ENCODE measurements at places on chromosomes 4 and X.

GRCh38 chrX:8803326-8803725, 2.1 kb upstream of the FAM9A start:
- no peak for DNase-seq

DNA sequence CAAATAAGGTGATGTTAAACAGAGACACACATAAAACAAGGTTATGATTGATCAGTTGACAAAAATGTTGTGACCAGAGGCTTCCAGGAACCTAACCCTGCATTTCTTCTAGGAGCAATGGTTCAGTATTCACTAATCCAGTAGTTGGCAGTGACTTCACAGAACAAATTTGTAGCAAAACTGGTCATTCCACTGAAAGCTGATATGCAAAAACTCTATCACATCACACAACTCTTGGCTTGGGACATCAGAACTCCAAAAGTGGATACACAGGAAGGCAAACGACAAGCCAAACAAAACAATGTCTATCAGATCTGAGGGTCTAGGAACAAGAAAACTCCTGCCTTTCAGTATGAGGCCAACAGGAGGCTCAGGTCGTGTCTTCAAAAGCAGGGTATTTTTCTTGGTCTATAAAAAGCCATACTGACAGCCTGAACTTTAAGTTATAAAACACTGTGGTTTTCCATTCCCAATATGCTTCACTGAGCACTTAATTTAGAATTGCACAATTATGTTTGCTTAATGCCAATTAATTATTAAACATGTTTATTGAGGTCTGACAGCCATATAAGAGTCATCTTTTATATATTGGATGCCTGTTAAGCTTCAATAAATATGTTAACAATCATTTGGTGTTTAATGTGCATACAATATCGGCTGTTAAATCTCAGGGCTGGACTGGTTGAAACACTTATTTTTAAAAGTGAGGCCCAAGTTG, 45.6 kb downstream of the SOD3 start:
- no peak for DNase-seq

DNA sequence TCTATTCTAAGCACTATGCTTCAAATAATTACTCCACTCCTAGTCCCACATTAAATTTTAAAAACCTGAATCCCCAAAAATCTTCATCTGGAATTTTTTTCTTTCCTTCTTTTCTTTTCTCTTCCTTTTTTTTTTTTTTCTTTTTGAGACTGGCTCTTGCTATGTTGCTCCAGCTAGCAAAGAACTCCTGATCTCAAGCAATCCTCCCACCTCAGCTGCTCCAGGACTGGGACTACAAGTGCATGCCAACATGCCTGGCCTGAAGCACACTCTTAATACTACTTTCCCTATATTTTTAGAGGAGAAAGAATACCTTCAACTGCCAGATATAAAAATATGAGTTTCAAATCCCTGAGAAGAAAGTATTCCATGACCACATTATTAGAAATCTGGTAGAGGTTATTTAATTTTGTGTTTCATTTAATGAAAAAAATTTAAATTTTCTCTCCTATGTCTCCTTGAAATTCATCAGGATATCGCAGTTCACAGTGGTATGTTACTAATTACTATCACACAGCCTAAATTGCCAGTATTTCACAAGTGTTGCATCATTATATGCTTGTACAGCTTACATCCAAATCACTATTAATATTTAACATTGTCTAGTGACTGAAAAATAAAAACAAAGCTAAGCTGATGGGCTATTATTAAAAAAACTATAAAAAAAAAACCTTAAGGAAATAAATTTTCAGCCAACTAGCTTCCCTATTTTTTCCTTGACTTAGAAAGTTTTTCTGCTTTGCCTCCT, 227.8 kb downstream of the NAF1 start:
- DNase-seq, result no peak

DNA sequence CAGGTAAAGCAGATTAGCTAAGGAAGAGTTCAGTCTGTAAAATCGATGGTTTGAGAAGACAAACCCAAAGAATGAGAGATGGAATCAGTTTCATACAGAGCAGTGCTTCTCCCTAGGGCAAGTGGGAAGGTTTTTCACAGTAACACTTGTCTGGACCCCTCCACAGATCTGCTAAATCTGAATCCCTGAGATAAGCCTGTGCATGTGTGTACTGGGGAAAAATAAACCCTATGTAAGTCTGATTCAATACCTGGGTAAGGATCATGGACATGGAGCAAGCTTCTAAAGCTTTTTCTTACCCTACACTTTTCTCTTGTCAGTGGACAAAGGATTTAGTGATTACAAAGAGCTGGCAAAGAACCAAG, 13.6 kb downstream of the ELOVL6 start:
- no peak for DNase-seq

DNA sequence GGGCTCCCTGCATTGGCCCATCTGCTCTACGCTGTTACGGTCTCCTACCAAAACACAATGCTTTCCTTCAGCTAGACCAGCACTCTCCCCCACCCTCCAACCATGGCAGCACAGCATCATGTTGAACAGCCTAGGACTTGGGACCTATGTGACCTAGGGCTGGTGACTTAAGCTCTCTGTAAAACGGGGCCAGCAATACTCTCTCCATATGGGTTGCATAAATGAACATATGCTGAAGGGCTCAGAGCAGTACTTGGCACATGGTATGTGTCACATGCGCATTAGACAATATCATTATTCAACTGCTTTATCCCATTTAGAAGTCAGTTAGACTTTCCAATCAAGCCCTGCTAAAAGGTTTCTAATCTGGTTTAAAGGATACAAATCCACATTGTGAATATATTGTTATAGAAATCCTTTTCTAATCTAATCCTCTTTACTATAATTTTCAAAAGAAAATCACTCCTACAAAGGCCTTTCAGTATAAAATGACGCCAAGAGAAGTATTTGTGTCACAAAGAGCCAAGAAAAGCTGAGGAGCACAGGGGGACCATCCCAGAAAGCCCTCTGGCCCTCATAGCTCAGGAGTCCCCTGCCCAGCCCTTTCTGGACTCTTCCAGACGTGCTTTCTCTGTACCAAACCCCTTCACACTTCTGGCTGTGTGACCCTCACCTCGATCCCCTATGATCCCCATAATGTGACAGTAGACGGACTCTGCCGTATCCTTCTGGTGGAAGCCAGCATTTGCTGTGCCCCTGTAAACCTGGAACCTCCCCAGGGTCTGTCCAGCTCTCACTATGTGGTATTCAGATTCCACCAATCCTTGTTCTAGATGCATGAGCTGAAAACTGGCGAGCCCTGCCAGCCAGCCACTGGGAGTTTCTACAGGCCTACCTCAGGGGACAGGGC, 42.3 kb downstream of the NSG1 start:
- DNase-seq, result no peak

DNA sequence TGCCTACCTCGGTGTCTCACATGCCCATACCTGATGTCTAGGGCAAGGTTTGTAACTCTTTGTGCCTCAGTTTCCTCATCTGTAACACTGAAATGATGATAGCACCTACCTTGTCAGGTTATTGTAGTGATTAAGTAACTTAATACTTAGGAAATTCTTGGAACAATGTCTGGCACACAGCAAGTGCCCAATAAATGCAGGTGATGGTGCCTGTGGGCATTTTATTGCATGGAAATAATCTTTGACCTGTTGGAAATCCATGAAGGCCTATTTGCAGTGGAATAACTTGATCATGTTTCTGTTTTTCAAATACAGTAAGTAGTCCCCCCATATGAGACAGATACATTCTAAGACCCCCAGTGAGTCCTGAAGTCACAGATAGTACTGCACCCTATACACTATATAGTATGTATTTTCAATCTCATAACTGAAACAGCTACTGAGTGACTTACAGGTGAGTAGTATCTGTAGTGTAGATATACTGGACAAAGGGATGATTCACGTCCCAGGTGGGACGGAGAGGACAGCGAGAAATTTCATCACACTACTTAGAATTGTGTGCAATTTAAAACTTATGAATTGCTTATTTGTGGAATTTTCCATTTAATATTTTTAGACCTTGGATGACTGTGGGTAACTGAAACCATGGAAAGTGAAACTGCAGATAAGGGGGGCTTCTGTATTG, 42.1 kb downstream of the AFF1 start:
- no peak for DNase-seq

DNA sequence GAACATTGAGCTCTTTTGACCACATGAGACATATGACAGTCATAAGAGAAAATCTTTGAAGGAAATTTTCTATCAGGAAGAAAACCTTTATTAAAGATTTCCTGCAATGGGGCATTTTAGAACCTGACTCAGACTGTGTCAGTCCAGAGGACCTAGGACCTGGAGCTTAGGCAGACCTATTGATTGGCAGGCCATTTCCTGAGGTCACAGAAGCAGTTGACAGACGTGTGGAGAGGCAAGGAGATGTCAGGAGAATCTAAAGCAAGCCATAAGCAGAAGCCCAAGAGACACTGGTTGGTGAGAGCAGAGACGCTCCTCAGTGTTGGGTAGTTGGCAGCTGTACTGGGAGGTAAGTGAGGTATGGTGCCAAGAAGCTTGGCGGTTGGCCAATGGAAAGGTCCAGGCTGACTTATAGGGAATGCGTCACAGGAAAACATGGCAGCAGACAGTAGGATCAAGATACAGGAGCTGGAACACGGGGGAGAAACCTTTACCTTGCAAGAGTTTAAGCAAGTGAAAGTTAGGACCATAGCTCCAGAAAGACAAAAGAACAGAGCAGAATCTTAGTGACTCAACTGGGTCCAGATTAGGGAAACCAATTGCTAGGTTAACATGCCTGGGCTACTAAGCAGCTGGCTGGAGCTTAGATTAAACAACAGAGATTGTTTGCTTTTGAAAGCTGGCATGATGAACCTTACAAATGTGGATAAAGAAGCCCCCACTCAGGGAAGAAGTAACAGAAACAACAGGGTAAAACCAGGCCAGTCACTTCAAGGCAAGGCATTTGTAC, 18.6 kb downstream of the PALLD start:
- no peak for DNase-seq

GRCh38 chr4:158481811-158482210, 39.9 kb upstream of the RXFP1 start:
- DNase-seq, result no peak

GRCh38 chrX:46941341-46941740, 29.1 kb downstream of the JADE3 start:
- no peak for DNase-seq

- DNase-seq, result no peak
Measured at GRCh38 chr4:108094131-108094530, 74.6 kb downstream of the LEF1 start.

DNA sequence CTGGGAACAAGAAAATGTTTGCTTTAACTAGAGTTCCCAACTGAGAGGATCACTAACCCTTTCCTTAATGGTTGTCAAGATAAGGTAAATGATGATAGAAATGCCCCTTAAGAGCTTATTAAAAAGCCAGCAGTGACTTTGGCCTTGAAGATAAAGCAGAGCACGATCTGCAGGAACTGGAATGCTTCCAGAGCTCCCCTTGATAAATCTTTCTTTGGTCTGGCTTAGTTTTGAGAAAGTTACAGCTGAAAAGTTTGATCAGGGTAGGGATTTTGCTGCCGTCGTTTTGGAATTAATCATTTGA, 64.0 kb downstream of the PTTG2 start:
- no peak for DNase-seq

DNA sequence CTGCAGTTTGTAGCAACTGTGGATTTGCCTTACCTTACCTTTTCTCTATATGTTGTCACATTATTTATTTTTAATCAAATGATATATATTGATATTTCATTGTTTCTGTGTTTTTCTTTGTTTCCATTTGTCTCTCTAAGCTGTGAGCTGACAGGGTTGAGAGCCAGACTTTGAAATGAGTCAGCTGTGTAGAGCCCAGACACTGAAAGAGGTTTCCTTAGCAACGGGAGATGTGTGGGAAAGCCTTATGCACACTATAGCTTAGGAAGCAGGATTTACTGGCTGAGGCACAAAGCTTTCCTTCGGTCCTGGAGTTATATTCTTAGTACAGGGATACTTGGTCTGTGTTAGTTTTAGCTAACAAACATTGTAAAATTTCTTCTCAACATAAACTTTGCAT, 192.2 kb downstream of the FGF13 start:
- DNase-seq, result no peak

- no peak for DNase-seq
Measured at GRCh38 chr4:41426539-41426938, 111.4 kb upstream of the LIMCH1 start.

GRCh38 chr4:77151241-77151640, 5.8 kb upstream of the CCNG2 start:
- DNase-seq, result no peak

DNA sequence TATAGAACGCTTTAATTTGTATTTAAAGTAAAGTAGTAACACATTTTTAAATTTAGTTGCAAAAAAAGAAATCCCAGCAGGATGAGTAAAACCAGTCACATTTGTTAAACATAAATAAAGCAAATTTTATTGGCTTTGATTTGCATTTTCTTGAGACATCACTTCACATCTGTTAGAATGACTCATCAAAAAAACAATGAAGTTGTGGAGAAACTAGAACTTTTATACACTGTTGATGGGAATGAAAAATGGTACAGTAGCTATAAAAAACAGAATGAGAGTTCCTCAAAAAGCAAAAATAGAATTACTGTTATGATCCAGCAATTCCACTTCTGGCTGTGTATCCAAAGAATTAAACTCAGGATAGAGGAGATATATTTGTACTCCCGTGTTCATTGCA, 454.0 kb upstream of the KLHL4 start:
- DNase-seq, result no peak

DNA sequence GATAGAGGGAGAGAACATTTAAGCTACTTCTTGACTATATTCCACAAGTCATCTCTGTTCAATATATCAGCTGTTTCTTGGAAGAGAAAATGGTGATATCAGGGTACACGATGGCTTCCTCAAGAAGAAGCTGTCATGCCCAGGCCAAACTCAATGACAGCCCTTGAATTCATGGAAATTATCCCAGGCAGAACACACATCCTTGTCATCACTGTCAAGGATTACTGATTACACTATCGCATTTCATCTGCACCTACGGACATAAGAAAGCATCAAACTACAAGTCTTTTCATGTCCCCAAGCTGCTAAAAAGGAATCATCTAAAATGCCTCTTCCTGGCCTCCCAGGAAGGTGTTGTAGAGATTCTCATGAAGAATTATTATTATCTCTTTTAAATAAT, 165.2 kb upstream of the SLC7A11 start:
- no peak for DNase-seq

DNA sequence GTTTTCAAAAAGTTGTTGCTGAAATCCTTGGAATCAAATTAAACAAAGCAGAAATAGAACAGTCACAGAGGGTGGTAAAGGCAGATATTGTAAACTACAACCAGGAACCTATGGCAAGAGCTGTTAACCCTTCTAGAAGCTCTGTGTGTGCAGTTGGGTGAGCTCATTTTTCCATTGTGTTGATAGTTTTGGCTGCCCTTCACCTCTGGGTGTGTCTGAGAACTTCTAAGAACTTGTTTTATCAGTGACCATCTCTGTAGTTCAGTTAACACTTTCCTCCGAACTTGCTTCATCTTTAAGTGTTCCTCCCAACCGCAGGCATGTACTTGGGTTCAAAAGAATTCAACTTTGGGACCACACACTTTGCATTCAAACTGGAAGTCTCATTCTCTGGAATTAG, 32.7 kb downstream of the RBMX start:
- DNase-seq, result no peak

- no peak for DNase-seq
Measured at GRCh38 chrX:11757719-11758399, at the start of gene MSL3. TSS of gene MSL3 (plus strand) at chrX:11758237. CDS start at chrX:11758264, 27 bp downstream.
